ENCODE measurements at places on chromosomes 5 and 9. TPM values are rescaled to one million over a fixed set of nuclear protein-coding genes. Genes with fewer than 3 reads are reported as not detected.
A peak's percentile ranks its signal among the peaks of the same experiment; 100 is the strongest.

The TAS2R1 gene
- total RNA-seq = not detected

GRCh38 chr9:100761276-100761802 is 183.5 kb downstream of the CAVIN4 start:
- no peak overlapping the region for H3K27ac ChIP-seq
- H3K36me3 ChIP-seq = no peaks in the 10 kb centered on the region
- no peak overlapping the region for H3K4me3 ChIP-seq

The PRUNE2 gene
- total RNA-seq = 7.7 TPM

DNA sequence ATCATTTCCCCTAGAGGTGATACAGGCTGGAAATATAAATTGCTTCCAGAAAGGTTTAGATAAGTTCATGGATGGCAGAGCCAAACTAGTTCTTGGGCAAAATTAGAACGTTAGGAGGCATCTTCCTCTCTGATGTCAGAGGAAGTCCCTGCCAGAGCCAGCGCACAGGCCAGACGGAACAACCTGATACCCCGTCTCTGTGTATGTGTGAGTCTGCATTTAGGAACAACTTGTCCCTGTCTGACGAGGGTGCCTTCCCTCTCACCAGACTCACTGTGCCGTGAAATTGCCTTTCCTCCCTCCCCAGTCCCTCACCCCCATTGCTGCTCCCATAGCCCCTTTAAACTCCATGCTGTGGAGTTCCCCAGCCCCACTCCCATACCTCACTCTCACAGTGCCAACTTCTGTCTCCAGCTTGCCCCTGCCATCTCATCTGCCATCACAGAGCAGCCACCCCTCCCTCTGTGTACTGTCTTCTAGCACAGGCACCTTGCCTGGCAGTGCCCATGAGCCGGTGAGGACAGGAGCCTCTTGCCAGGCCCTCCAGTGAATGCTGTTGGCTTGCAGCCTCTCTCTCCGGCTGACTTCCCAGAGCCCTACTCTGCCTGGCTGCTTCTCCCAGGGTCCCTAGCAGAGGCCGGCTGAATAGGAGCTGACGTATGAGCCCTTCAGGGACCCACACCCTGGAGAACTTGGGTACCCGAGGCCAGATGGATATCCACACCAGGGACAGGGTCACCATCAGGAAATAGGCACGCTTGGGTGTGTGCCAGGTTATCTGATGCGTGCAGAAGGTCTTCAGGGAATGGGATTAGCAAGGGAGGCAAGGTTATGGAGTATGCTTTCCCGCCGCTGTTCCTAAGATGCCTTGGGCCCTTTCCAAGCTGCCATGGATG is 26.7 kb downstream of the UNC5A start:
- H3K27me3 ChIP-seq = peaks cover 17% of the 10 kb centered on the region
- H3K27ac ChIP-seq = no peak overlapping the region
- no peak overlapping the region for H3K4me3 ChIP-seq
- H3K36me3 ChIP-seq = no peaks in the 10 kb centered on the region

DNA sequence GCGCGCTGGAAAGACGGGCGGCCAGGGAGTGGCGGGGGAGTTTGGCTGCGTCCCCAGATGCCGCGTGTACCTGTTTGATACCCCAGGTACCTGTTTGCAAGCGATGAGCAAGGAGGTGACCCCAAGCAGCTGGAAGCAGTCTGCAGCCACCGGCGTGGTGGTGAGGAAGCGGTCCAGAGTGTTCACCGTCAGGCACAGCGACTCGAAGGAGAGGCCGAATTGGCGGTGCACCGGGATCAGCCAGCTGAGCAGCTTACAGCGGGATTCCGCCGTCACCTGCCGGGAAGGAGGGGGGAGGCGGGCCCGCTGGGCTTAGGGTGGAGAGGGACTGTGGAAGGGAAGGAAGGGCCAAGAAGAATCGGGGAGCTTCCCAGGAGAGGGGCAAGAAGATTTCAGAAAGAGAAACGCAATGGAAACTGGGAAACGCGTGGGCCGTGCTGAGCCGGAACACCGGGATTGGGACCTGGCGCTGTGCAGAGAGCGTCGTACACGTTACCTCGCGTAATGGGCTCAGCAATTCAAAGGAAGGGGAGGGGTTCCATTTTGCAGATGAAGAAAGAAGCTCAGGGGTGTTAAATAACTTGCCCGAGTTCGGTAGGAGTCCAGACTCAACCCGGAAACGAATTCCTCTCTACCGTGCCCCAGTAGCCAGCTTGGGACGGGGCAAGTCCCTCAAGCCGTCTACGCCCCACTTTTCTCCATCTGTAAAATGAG is 980 bp downstream of the CCNO start:
- peaks cover 31% of the 10 kb centered on the region for H3K4me1 ChIP-seq
- no peak for DNase-seq
- peak overlapping the region; percentile 54 for H3K4me3 ChIP-seq
- H3K27me3 ChIP-seq = peaks cover 74% of the 10 kb centered on the region

The SLC1A3 gene
- 20.9 TPM for total RNA-seq

The NR6A1 gene
- total RNA-seq = 14.5 TPM

GRCh38 chr9:118336250-118336942 is 632.2 kb downstream of the TLR4 start:
- peak; percentile 3 for DNase-seq
- H3K27me3 ChIP-seq = no peaks in the 10 kb centered on the region
- H3K27ac ChIP-seq = no peak overlapping the region
- no peaks in the 10 kb centered on the region for H3K36me3 ChIP-seq

- H3K27me3 ChIP-seq = no peaks in the 10 kb centered on the region
- peaks cover 6% of the 10 kb centered on the region for H3K4me1 ChIP-seq
- no peak overlapping the region for H3K27ac ChIP-seq
- H3K36me3 ChIP-seq = no peaks in the 10 kb centered on the region
- no peak for DNase-seq
Measured at GRCh38 chr5:130397132-130397531, 492.9 kb downstream of the CHSY3 start.

GRCh38 chr5:171444582-171444981 is 25.1 kb downstream of the FGF18 start:
- DNase-seq = peak; percentile 83
- no peak overlapping the region for H3K27ac ChIP-seq
- no peak overlapping the region for H3K4me3 ChIP-seq
- H3K27me3 ChIP-seq = no peaks in the 10 kb centered on the region
- peaks cover 10% of the 10 kb centered on the region for H3K4me1 ChIP-seq
- no peaks in the 10 kb centered on the region for H3K36me3 ChIP-seq

GRCh38 chr5:134086943-134087305 is 27.6 kb upstream of the TCF7 start:
- no peaks in the 10 kb centered on the region for H3K36me3 ChIP-seq
- H3K4me1 ChIP-seq = peaks cover 11% of the 10 kb centered on the region
- H3K27ac ChIP-seq = no peak overlapping the region
- no peak for DNase-seq
- no peaks in the 10 kb centered on the region for H3K27me3 ChIP-seq
- H3K4me3 ChIP-seq = no peak overlapping the region

- no peaks in the 10 kb centered on the region for H3K4me1 ChIP-seq
- no peak overlapping the region for H3K27ac ChIP-seq
- H3K4me3 ChIP-seq = no peak overlapping the region
- no peak for DNase-seq
- no peaks in the 10 kb centered on the region for H3K36me3 ChIP-seq
Measured at GRCh38 chr5:81839034-81839433, 88.1 kb upstream of the SSBP2 start.

- no peaks in the 10 kb centered on the region for H3K36me3 ChIP-seq
Measured at GRCh38 chr9:117334101-117334500, 80.8 kb downstream of the ASTN2 start.

- no peaks in the 10 kb centered on the region for H3K36me3 ChIP-seq
- no peak overlapping the region for H3K27ac ChIP-seq
- peaks cover 6% of the 10 kb centered on the region for H3K4me1 ChIP-seq
- DNase-seq = peak; percentile 46
Measured at GRCh38 chr9:73039271-73040263, 86.7 kb upstream of the ALDH1A1 start.

The TRIM7 gene
- total RNA-seq = 0.22 TPM

GRCh38 chr9:109422641-109423040 is 75.5 kb downstream of the PTPN3 start:
- no peaks in the 10 kb centered on the region for H3K27me3 ChIP-seq
- H3K27ac ChIP-seq = no peak overlapping the region
- H3K4me3 ChIP-seq = no peak overlapping the region
- H3K4me1 ChIP-seq = no peaks in the 10 kb centered on the region

DNA sequence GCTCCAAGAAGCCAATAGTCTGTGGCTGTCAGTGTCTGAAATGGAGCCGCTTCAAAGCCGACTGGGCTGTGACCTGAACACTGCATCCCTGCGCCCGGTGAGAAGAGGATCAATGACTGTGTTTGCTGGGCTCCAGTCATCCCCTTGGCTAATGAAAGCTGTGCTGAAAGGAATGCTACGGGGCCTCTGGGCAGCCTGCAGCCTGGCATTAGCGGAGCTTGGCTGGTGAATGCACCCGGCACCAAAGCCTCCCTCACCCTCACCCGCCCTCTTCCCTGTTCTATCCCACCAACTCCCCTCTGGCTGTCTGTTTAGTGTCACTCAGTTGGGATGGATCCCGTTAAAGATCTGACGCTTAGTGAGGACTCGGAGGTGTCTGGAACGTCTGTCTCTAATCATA is 355.3 kb downstream of the BNC2 start:
- no peaks in the 10 kb centered on the region for H3K36me3 ChIP-seq
- peaks cover 34% of the 10 kb centered on the region for H3K4me1 ChIP-seq
- H3K27me3 ChIP-seq = no peaks in the 10 kb centered on the region
- H3K4me3 ChIP-seq = no peak overlapping the region
- peak overlapping the region; percentile 39 for H3K27ac ChIP-seq

GRCh38 chr5:109997161-109997560 is 307.4 kb downstream of the MAN2A1 start:
- H3K27me3 ChIP-seq = no peaks in the 10 kb centered on the region
- H3K4me3 ChIP-seq = no peak overlapping the region
- no peaks in the 10 kb centered on the region for H3K36me3 ChIP-seq
- DNase-seq = no peak
- peaks cover 16% of the 10 kb centered on the region for H3K4me1 ChIP-seq

- no peak for DNase-seq
- peaks cover 10% of the 10 kb centered on the region for H3K36me3 ChIP-seq
- peak overlapping the region; percentile 30 for H3K4me3 ChIP-seq
Measured at GRCh38 chr9:22009506-22009867, 382 bp upstream of the CDKN2B start.
